Right ventricle myocardium superior (tissue), 1 donor: ENCODE measurements at places on chromosomes 4 and X. TPM values are rescaled to one million over a fixed set of nuclear protein-coding genes. Genes with fewer than 3 reads are reported as not detected.

- DNase-seq: no peak
These were observed 116.3 kb downstream of the DHX15 start for GRCh38 chr4:24468071-24468470.

- no peak for DNase-seq
These were observed 19.1 kb upstream of the CXCL11 start for GRCh38 chr4:76055016-76055415.

DNA sequence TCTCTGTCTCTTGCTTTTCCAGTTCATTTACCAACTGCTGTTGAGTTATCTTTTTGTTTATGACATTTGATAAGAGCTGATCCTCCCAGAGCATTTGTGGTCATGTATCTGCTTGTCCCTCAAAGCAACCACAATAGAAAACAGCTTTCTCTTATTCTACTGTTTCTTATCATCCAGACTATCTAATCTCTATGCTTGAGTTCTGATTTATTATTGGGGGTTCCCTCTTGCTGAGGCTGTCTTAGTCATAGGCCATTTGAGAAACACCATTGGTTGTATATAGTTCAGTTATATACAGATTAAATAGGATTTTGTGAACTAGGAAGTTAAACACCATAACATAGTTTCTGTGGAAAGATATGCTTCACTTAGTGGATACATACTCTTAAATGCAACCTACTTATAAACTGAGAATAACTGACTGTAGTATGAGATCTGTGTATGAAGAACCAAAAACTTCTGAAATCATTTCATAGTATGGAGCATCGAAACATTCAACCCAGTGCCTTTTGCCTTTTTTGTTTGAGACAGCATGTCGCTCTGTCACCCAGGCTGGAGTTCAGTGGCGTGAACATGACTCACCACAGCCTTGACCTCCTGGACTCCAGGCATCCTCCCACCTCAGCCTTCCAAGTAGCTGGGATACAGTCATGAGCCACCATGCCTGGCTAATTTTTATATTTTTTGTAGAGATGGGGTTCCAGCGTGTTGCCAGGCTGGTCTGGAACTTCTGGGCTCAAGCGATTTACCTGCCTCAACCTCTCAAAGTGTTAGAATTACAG lies 75.8 kb downstream of the STIM2 start:
- DNase-seq: no peak

Gene MAGEA8
- not detected for total RNA-seq

DNA sequence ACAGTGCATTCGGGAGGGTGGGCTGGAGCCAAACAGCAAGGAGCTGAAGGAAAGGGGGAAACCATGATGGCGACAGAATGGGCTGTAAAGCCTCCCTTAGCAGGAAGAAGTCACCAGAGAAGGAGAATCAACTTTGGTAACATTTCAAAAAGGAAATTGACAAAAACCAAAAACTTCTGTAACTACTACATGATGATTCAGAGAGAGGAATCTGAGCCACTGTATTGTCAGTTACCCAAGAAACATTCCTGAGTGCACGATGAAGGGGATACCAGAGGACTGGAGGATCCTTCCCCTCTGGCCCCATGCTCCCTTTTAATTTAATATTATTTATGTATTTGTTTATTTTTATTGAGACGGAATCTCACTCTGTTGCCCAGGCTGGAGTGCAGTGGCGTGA lies 26.3 kb downstream of the PDHA1 start:
- no peak for DNase-seq

Gene UBQLN2
- total RNA-seq: 27.2 TPM

Gene DGKK
- total RNA-seq: not detected

Gene TFE3
- 19.3 TPM for total RNA-seq

GRCh38 chrX:86178906-86179305 lies 30.7 kb downstream of the DACH2 start:
- DNase-seq: no peak

- no peak for DNase-seq
These were observed 92.1 kb upstream of the ZCCHC13 start for GRCh38 chrX:74211911-74212310.

Gene SASH3
- total RNA-seq: 2.2 TPM

Gene VSIG4
- 56.6 TPM for total RNA-seq
